IPS DF 6.9 (cell line): ENCODE measurements at places on chromosomes 6 and 20.
A peak's percentile ranks its signal among the peaks of the same experiment; 100 is the strongest.

DNA sequence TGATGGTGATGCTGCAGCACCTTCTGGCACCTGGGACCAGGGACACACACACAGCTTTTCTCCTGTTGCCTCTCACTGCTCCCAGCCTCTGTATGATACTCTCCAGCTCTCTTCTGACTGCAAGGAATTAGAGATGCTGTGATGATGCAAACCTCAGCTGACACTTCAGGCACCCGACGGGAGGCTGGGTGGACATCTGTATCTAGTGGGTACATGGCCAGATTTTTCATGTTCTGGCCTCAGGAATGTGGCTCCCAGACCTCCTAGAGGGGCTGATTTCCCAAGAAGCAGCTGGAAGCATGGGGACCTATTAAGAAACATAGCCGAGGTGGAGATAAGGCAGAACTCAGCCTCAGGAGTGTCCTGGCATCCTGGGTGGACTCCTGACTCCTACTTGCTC lies 6.8 kb upstream of the EPB41L1 start:
- DNase-seq, result no peak

DNA sequence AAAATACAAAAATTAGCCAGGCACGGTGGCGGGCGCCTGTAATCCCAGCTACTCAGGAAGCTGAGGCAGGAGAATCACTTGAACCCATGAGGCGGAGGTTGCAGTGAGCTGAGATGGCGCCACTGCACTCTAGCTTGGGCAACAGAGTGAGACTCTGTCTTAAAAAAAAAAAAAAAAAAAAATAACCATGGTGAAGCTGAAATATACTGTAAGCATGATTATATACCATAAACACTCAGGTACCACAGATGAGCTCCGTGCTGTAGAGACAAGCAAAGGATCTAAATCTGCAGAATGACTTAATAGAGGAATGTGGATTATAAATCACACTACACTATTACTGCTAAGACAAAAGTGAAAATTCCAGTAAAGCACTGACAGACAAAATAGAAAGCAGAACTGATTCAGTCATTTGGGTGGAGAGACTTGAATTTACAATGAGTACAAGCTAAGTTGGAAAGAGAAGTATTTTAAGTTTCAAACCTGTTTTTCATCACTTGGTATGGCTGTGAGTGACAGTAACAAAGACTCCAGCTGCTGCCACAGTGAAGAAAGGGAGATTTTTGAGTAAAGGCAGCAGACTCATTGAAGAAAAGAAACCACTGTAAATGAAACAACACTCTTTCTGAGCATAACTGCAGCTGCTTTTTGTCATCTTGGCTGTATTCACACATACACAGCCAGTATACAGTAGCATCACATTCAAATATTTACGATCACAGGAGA lies 322.1 kb downstream of the RNGTT start:
- no peak for DNase-seq

- DNase-seq, result no peak
These were observed 89.5 kb downstream of the SNX5 start for GRCh38 chr20:17878912-17879602.

- no peak for DNase-seq
These were observed 89.7 kb downstream of the NFATC2 start for GRCh38 chr20:51452734-51453365.

- no peak for DNase-seq
These were observed 69.3 kb downstream of the RCAN2 start for GRCh38 chr6:46421939-46422338.

DNA sequence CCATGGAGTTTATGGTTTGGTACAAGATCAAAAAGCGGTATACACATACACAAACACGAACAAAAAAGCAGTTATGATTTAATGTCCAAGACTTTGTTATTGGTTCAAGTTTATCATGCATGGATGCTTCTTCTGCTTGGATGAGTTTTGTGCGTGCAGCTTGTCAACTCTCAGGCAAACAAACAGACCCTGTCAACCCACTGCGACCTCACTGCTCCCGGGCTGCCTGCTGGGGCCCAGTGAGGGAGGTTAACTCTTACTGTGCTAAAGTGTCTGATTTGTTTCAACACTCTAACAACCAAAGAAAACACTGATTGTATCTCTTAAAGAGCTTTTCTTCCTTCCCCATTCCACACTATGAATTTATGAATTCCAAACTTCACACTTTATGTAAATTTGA lies 26.8 kb upstream of the DDR1 start:
- no peak for DNase-seq

DNA sequence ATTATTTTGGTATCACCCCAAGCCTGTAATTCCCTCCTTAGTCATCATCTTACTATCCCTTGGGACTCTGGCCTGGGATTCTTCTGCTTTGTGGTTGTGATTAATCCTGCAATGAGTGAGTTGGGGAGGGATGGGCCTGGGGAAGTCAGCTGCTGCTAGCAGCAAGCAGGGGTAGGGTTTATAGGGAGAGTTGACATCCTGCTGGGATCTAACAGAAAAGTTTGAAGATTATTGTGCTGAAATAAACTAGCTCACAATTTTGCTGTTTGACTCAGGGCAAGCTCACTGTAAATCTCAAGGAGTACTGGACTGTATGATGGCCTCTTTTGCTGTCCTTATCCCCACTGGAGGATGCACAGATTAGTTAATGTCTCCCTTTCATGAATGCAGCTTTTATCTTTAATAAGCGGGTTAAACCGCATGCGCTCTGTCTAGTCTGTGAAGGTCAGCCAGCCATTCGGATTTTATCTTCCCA lies 83.4 kb downstream of the JARID2 start:
- no peak for DNase-seq

- no peak for DNase-seq
These were observed 207.9 kb upstream of the MARCKS start for GRCh38 chr6:113649276-113649675.

DNA sequence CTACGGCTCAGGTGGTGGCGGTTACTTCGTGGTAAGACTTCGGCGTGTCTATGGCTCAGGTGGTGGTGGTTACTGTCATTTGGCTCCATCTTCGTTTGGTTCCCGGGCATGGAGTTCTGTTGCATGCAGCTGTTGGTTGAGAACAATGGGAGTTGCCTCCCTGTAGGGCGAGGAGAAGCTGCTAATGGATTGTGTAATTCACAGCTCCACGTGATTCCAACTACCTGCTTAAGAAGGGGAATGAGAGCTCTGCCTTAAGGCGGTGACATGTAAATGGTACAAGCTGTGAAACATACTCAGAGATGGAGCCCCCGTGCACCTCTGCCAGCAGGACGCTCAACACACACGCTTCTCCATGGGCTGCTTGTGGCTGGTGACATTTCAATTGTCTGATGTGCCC lies 12.4 kb upstream of the DACT2 start:
- DNase-seq, result no peak

GRCh38 chr6:14921878-14922671 lies 323.8 kb upstream of the JARID2 start:
- DNase-seq, result no peak

GRCh38 chr6:106844930-106845329 lies 129.6 kb downstream of the CD24 start:
- DNase-seq, result no peak

- no peak for DNase-seq
These were observed 189.7 kb upstream of the CDYL start for GRCh38 chr6:4586469-4586859.

DNA sequence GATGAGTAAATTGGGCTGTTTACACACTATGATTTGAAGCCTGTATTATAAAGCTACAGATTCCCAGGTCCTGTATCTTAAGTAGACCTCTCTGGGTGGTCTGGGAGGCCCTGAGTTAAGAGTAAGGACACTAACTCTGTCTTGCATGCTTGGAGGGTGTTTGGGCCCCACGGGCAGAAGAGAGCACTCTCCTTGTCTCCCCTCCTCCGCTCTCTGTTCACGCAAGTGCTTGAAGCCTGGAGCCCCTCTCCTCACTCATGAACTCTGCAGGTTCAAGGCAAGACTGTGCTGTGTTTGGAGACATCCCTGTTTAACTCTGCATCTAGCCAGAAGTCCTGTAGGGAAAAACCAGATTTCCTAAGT lies 154.0 kb downstream of the ZDHHC14 start:
- DNase-seq, result no peak

GRCh38 chr20:17967521-17968365 lies 851 bp downstream of the SNX5 start:
- DNase-seq, result no peak

GRCh38 chr6:1022719-1023118 lies 289.2 kb upstream of the FOXQ1 start:
- no peak for DNase-seq

GRCh38 chr6:99431901-99432300 lies 6.8 kb upstream of the PNISR start:
- no peak for DNase-seq

- peak; percentile 82 for DNase-seq
These were observed 3.5 kb downstream of the GNMT start for GRCh38 chr6:42963855-42964605.

DNA sequence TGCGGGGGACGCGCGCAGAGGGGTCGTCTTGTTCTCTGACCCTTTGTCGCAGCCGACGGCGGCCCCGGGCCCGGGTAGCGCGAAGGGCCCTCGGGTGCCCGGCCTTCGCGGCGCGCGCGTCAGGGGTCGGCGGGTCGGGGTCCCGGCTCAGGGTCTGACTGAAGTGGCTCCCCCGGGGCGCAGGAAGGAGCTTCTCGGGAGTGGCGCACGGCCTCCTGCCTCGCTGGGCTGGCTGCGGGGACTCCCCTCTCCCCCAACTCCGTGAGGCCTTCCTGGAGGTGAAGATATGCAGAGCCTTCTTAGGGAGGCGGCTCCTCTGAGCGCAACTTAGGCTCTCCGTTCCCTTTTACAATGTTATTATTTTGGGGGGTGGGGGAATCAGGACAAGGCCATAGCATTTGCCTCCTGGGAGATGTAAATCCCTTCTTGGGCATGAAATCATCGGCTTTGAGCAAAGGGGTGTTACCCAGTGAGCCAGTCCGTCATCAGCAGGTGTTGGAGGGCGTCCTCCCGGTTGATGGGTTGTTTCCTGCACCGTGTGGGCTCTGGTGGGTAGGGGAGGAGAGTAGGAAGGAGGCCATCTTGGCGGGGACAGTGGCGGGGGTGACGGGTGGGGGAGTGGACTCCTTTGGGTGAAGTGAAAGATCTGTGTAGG lies 523 bp downstream of the CDS2 start:
- no peak for DNase-seq

GRCh38 chr20:44218446-44218845 lies 7.9 kb upstream of the OSER1 start:
- DNase-seq, result no peak

GRCh38 chr6:3284436-3284876 lies 25.7 kb downstream of the PSMG4 start:
- DNase-seq, result no peak

DNA sequence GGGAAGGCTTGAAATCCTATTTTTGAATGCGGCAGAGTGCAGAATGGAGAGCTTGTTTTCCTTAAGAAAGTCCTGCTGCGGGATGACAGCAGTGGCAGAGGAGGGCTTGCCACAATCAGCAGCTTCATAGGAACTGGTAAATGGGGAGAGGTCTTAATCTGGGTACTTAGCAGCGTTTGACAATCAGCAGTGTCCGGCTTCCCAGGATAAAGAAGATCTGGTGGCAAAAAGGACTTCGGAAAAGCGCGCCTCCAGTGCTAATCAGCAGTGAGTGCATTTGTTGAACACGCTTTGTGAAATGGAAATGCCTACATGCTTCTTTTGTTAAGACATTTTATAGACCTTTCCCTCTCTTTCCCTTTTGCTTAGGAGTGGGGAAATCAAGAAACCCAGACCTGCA lies 735.7 kb downstream of the QKI start:
- DNase-seq, result no peak

- DNase-seq, result no peak
These were observed 3.8 kb downstream of the SMIM13 start for GRCh38 chr6:11097476-11097875.

DNA sequence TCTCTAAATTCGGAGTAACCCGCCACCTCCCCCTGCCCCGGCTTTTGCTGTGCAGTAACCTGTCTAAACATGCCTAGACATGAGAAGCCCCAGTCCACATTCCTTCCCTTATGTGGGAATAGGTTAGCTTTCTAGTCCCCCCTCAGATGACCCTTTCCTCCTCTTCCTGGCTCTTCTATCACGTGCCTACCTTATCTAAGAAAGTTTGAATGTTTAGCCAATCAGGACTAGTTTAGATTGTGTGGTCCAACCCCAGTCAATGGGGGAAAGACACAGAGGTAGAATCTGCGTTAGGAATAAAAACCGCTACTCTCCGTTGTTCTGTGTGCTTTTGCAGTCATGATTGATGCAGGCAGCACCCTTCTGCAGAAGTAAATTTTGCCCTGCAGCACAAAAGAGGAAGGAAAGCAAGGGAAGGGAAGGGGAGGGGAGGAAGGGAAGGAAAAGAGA lies 69.0 kb upstream of the CD93 start:
- DNase-seq, result no peak

- DNase-seq, result no peak
These were observed 1166.0 kb upstream of the GJE1 start for GRCh38 chr6:140966676-140967075.

GRCh38 chr6:3367630-3368029 lies 89.2 kb downstream of the SLC22A23 start:
- no peak for DNase-seq

- no peak for DNase-seq
These were observed 3.8 kb downstream of the IGF2R start for GRCh38 chr6:159972506-159973268.

DNA sequence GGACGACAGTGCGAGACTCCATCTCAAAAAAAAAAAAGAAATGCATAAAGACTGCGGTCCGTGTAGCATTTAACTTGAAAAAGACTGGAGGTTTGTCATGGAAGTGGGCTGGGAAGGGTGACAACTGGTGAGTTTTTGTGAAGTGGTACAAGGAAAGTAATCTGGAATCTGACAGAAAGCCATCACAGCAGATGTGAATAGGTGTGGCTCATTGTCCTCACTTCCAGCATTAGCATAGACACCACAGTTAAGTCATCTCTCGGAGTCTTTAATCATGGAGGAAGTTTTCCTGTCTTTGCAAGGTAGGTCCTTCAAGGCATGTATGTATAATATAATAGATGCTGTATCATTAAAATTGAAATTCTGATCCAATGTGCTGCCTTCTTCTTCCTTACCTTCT lies 453.2 kb downstream of the TFAP2A start:
- no peak for DNase-seq

DNA sequence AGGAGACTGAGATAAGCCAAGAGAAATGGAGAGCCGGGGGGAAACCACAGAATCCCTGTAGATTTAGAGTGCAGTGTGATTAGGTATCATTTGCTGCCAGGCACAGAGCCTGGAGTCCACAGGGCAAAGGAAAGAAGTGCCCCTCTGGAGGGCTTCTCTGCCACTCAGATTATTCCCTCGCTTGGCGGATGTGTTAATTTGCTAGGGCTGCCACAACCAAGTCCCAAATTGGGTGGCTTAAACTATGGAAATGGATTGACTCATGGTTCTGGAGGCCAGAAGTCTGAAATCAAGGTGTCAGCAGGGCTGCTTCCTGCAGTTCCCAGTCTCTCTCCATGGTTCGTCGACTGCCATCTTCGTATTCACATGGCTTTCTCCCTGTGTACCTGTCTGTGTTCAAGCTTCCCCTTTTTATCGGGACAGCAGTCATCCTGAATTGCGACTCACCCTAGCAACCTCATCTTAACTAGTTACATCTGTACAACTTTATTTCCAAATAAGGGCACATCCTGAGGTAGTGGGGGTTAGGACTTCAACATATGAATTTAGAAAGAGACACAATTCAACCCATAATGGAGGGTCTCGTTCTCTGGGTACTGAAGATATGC lies 122.2 kb downstream of the ANKRD60 start:
- no peak for DNase-seq
